ENCODE measurements at places on chromosomes 4 and X.
A peak's percentile ranks its signal among the peaks of the same experiment; 100 is the strongest.

DNA sequence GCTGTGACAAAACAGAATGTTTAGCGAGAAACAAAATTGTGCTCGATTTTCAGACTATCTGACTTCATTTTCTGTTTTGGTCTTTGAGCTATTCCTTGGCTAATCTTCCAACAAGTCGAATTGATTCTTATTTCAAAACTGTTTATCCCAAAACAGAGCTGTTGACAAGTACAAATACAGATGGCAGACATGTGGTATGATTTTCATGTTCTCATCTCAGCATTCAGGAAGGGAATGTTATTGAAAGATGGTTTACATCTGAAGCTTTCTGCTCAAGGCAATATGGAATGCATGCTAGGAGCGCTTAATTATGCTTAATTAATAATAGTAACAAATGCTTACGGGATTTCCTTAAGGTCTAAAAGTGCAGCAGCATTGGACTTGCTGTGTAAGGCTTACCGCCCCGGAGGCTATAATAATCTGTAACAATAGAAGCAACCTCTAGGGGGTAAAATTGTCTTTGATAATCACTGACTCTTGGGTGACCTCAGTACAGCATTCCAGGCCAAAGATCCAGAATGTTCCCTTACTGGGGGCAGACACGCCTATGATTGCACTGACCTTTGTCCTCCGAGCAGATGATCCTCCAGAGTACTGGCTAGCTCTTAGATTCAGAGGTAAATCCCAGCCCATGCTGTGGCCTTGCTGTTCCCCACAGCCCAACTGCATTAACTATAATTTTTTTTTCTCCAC, 16.4 kb downstream of the LSM6 start:
- DNase-seq = peak; percentile 70

- DNase-seq = peak; percentile 43
These were observed 46.0 kb upstream of the NFKB1 start for GRCh38 chr4:102454981-102455685.

DNA sequence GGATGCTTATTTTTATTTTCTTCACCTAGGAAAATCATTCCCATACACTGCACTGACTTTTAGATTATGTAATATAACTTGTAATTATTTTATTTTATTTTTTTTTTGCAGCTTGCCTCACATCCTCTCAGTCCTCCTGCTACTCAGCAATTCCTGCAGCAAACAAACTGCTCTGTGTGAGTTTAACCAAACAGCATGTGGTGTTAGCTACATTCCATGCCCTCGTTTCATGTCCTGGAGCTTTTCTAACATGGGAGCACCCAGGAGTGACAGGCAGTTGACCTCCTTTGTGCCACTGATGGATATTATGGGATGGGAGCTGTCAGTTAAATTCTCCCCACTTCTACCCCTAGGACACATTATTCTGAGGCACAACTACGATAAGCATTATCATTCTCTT, 24.8 kb downstream of the CXCL1 start:
- DNase-seq = no peak

- no peak for DNase-seq
These were observed 347.4 kb upstream of the AGA start for GRCh38 chr4:177789610-177790009.

DNA sequence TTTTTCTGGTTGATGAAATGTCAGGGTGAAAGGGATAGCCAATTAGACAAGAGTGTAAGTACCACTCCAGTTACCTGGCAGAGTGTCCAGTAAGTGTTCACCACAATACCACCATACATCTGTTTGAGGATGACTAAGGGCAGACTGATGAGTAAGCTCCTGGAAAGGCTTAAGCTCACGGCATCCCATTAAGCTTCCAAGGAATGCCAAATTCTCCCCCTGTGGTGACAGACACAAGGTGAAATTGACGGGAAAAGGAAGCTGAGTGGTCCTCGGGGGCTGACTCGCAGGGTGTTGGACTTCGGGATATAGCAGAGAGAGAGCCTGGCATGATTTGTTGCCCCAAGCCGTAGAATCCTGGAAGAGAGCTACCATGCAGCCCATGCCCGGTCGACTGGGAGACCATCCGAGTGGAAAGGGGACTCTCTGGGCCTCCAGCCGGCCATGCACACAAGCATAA, 7.6 kb upstream of the BST1 start:
- DNase-seq = no peak

- no peak for DNase-seq
These were observed 671.8 kb upstream of the DIPK2B start for GRCh38 chrX:45872480-45872879.
